Stimulated activated CD8-positive, alpha-beta memory T cell treated with anti-CD3 and anti-CD28 coated beads, Interleukin-2, amount 100 ng/mL, for 1 hour (primary cell): ENCODE measurements at places on chromosomes 6 and 20.

GRCh38 chr20:37808233-37809070 lies 94.5 kb upstream of the VSTM2L start:
- DNase-seq, result no peak

DNA sequence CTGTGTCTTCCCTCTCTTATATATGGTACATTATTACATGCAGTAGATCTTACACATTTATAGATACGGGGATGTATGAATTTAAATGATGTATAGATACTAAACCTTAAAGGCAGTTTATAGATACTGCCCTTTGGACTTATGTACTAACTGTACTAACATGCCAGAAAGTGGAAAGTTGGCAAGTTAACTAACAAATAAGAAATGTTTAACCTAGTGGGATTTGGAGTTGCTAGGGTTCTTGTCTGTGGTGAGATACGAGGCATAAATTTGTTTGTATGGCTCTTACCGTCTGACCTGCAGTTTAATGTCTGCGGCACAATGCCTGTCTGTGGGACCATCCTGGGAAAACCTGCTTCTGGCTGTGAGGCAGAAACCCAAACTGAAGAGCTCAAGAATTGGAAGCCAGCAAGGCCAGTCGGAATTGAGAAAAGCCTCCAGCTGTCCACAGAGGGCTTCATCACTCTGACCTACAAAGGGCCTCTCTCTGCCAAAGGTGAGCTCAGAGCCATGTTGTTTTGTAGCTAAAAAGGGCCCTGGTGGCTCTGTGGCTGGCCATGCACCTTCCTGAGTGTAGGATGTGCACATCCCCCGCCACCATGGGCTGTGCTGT lies 62.9 kb upstream of the SLC22A1 start:
- no peak for DNase-seq

DNA sequence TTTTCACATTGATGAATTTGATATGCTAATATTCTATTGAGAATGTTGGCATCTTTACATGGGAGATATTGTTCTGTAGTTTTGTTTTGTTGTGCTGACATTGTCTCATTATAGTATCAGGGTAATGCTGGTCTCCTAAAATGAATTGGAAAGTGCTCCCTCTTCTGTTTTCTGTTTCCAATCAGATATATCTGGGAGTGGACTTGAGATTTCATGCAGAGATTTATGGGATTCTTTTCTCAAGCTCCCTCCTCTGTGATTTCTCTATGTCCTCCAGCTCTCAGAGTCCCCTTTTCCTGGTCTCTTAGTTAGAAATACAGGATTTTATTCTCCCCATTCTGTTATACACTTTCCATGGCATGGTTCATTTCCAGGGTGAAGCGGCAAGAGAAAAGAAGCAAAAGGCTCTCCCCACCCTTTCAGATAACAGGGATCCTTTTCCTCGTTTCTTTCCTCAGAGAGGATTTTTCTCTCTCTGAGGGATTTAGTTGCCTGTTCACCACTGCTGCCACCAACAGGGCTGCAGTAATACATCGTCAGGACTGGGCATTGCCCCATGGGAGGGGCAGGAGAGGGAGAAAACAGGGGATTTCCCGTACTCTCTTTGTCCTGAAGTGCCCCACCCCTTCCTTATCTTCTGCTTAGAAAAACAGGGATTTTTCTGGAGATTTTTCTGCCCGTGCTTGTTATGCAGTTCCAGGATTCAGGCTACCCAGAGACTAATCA lies 59.3 kb upstream of the STMND1 start:
- no peak for DNase-seq

DNA sequence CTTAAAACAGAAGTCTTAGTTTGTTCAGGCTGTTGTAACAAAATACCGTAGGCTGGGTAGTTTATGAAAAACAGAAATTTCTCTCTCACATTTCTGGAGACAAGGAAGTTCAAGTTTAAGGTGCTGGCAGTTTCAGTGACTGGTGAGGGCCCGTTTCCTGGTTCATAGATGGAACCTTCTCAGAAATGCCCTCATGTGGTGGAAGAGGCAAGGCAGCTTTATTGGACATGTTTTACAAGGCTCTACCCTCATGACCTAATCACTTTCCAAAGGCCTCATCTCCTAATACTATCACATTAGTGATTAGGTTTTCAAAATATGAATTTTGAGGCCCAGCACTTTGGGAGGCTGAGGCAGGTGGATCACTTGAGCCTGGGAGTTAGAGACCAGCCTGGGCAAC lies 2.4 kb downstream of the HEBP2 start:
- DNase-seq, result no peak

DNA sequence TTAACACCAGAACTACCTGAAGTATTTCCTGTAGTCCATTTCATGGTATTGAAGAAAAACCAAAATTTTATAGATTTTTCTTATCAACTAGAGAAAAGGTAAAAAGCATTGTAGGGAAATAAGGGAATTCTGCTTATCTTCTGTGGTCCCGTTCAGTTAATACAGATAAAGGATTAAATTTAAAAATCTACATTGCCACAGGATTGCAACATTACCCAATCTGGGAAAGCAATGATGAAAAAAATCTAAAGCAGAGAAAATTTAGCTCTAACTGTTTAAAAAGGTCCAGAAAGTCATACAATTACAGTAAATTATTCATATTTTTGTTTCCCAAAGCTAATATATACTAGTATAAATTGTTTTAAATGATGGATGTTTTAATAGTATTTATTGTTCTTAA lies 18.0 kb downstream of the POLH start:
- DNase-seq, result no peak

DNA sequence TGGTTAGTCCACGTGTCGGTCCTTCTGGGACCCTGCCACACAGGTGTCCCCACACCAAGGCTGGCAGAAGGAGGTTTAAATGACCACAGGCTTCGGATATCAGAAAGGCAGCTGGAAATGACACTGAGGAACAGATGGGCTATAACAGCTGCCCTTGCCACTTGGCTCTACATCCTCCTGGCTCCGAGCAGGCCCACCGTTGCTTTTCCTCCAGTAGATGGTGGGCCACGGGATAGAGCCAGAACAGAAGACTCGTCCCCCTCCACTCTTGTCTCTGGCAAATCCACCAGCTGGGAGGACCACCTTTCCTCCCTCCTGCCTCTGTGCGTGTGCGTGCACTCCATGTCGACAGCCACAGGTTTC lies 17.6 kb downstream of the WRNIP1 start:
- no peak for DNase-seq

DNA sequence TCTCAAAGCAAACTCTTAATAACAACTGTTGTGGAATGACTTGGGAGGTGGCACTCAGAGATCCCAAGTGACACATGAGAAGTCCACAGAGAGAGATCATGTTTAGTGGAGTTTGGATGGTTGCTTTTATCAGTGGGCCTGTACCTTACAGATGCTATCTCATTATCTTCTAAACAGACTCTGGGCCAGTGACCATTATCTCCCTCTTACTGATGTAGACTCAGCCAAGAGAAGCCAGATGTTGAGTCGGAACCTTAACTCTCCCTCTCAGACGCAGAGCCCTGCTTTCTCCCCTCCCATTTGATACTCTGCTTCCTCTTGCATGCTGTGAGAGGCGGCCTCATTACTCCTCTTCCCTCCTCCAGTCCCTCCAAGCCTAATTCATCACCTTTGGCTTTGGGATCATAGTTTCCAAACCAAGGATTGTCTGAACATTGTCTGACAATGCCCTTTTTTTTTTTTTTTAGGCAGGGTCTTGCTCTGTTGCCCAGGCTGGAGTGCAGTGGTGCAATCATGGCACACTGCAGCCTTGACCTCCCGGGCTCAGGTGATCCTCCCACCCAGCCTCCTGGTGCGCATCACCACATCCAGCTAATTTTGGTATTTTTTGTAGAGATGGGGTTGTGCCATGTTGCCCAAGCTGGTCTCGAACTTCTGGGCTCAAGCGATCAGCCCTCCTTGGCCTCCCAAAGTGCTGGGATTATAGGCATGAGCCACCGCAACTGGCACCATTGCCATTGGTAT lies 4.5 kb upstream of the DDR1 start:
- DNase-seq, result no peak

GRCh38 chr6:129642322-129642721 lies 67.7 kb downstream of the ARHGAP18 start:
- no peak for DNase-seq

GRCh38 chr20:366719-367485 lies 13.7 kb upstream of the TRIB3 start:
- no peak for DNase-seq

DNA sequence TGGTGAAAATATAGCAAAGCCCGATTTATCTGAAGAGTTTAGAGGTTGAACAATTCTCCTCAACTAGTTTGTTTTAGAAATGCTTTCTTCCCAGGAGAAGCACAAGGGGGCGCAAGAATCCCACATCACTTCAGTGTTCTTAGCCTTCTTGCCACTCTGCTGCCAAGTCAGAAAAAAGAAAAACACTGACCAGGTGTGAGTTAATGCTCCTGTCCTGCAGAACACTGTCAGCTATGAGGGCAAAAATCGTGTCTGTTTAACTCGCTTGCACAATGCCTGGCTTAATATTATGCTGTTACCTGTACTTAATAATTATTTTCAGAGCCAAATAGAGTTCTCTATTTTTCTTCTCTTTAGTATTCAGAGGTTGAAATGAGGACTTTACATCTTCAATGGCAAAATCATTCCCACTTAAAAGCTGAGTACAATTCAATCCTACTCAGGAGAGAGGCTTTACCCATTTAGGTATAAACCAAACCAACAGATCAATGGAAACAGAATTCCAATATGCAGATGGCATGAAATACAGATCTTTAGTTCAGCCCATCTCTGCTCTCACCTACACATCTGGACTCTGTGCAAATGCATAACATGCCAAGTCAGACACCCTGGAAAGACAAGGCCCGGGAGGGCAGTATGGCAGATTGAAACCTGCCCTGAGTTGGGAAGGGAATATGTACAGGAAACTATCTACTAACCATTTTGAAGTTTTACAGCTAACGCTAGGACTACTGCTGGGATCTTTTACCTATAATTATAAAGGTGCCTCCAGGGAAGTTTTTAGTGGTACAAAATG lies 71.4 kb upstream of the TULP1 start:
- peak; percentile 60 for DNase-seq

DNA sequence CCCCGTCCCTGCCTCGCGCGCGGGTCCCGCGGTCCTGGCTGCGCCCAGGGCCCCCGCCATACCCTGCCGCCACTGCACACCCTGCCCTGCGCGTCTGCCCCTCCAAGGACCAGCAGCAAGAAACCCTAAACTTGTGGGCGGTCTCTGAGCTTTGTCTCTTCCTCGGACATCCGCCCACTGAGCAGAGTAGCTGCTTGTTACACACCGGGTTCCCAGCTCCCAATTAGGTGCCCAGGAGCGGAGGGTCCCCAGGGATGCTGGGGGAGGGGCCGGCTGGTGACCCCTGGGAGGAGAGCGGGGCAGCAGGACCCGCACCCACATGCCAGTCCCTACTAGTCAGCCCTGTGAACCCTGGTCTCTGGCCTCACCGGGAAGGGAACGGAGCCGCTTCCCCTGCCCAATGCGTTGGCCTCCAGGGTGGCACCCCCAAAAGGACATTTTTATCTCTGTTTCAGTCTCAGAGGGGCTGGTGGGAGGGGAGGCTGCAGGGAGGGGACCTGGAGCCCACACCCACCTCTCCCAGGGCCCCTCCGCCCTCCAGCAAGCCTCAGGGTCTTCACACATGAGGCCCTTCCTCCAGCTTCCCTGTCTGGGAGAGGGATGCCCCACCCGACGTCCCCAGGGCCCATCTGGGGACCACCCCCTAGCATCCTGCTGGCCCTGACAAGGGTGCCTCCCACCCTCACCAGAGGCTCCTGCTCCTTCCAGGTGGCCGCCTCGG lies 10.5 kb downstream of the STMN3 start:
- no peak for DNase-seq

DNA sequence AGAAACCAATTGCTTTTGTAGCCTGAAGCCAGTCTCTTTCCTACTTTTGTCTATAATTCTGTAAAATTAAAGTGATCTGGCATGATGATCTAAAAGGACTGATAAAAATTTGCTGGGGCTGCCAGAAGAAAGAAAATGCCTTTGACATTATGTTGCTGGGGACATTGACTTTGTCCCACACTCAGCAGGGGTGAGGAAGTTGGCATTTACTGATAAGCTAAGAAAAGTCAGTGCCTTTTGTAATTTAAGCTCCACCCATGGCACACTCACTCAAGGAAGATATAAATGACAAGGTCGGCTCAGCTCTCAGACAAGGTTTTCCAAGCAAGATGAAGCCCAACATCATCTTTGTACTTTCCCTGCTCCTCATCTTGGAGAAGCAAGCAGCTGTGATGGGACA lies at the start of gene SEMG1:
Gene SEMG1, plus strand, starts transcription at position 309 of the 400 bp plus-strand sequence. Its CDS starts 21 bp downstream, at position 330.
- no peak for DNase-seq

DNA sequence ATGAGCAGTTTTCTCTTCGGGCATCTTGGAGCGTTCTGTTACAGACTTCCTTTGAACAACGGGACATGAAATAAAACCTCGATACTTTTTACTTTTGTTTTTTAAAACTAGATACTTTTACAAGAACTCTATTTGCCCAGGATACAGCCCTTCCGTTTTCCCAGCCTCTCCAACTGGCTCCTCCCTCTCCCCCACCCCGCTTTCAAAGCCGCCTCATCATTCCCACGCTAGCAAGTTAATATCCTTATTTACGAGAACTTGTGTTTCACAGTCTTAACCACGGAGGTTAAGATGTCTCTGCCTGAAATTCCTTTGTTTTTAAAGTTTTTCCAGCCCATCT lies 241 bp upstream of the CFAP206 start:
- DNase-seq, result no peak

DNA sequence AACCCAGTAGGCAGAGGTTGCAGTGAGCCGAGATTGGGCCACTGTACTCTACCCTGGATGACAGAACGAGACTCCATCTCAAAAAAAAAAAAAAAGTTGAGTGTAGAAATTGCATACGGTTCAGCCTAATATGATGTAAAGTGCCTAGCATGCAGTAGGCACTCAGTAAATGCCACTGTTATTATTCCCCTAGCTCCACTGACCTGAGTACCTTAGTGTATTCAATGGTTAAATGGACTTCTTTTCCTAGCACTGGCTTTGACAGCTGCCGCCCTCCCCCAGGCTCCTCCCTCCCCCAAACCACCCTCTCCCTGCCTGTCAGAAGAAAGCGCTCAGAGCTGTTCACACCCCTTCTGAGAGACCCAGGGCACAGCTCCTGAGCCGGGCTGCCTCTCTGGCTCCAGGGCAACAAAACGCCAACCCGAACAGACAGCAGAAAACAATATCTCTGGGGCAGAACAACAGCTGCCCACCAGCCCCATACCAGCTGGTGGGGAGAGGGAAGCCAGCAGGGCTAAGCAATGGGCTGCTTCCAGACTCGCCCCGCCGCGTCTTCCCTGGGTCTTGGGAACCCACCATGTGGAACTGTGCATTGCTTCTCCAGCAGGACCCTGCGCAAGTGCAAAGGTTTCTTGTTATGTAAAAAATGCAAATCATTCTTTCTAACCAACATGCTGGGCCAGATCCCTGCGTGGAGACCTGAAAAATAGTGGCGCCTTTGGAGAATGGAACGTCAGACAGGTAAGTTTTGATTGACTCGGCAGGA lies 4.5 kb downstream of the CPNE5 start:
- DNase-seq, result no peak

DNA sequence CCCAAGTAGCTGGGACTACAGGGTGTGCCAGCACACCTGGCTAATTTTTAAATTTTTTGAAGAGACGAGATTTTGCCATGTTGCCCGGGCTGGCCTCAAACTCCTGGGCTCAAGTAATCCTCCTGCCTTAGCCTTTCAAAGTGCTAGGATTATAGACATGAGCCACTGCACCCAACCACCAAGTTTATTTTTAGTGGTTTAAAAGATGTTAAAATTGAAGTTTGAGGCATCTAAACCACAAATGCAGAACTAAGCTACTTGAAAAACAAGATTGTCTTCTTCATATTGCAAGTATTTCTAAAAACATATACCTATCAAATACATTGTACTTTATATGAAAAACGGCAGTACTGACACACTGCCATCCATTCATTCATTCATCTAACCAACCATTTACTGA lies 31.6 kb downstream of the WASF1 start:
- DNase-seq, result no peak

- DNase-seq, result peak; percentile 27
These were observed 38.0 kb upstream of the TOP1 start for GRCh38 chr20:40990542-40991120.
